ENCODE measurements at places on chromosomes 1 and 21.

GRCh38 chr1:51956528-51957509 lies 33.7 kb downstream of the RAB3B start:
- DNase-seq: peak; percentile 54

DNA sequence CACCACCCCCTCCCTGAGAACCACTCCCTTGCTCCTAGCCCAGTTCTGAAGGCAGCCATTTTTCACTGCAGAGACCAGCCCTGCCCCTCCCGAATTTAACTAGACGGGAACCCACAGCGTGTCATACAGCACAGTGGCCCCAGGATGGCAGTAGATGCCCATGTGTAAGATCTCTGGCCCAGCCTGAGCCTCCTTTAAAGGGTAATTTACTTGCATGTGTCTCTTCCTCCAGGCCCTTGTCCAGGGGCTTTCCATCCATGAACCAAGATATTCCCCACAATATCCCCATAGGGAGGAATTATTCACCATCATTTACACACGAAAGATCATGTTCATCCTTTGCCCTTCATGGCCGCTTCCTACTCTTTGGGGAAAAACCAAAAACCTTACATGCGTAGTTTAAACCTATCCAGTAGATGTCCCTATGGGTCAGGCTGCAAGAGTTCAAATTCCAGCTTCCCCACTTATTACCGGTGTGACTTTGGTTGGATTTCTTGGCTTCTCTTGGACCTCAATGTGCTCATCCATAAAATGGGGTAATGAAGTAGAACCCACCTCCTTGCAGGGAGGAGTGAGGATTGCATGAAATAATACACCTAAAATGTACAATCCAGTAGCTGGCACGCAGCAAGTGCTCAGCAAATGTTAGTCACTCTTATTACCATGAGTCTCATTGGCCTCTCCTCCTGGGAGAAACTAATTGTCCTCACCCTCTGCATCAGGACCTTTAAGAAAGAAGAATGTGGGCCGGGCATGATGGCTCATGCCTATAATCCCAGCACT lies 4.0 kb upstream of the LACTBL1 start:
- DNase-seq: peak; percentile 73

DNA sequence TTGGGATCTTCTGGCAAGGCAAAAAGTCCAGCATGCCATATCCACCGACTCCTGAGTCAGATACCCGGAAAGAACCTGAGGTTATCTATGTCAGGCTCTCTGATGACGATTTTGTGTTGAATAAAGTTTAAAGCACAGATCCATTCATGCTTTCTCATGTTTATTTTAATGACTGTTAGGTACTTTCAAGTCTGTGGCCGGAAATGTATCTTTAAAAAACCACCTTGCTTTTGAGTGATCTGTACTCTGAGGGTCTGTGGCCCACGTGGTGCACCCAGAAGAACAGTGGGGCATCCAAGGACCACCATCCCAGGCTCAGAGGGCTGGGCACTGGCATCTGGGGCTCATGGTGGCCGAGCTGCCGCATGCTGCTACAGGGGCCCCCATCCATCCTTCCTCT lies 30.1 kb upstream of the VASH2 start:
- no peak for DNase-seq

- DNase-seq: no peak
Measured at GRCh38 chr1:233940908-233941307, 36.4 kb downstream of the SLC35F3 start.

DNA sequence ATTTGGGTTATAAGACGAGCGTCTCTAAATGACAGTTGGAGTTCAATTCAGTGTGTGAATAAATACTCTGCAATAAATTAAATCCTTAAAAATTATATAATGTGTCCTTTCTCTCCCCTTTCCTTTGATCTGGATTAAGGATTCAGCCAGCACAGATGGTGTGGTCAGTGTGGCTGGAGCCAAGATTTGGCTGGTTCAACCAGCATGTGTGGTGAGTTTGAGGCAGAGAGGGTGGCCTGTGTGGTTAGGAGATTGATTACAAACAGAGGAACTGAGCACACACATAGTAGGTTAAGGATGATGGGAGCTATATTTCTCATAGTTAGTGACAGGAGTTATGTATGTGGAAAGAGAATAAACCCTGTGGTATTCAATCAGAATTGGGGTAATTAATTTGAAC lies 14.2 kb upstream of the AMIGO1 start:
- no peak for DNase-seq

DNA sequence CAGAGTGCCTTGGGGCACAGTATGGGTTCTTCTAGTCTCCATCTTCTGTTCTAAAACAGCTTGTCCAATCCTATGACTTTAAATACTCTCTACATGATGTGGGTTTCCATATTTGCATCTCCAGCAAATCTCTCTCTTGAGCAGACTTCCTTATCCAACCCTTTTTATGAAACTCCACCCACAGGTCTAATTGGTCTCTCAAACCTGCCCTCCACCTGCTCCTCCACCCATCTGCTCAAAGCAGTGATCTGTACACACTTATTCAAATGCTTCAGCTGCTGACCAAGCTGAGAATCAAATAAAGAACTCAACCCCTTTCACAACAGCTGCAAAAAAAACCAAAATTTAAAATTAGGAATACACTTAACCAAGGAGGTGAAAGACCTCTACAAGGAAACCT lies 11.5 kb downstream of the MCOLN2 start:
- DNase-seq: no peak

GRCh38 chr1:211599250-211599649 lies 20.3 kb upstream of the SLC30A1 start:
- DNase-seq: no peak

GRCh38 chr1:94094469-94095111 lies 26.4 kb downstream of the ABCA4 start:
- peak; percentile 72 for DNase-seq

DNA sequence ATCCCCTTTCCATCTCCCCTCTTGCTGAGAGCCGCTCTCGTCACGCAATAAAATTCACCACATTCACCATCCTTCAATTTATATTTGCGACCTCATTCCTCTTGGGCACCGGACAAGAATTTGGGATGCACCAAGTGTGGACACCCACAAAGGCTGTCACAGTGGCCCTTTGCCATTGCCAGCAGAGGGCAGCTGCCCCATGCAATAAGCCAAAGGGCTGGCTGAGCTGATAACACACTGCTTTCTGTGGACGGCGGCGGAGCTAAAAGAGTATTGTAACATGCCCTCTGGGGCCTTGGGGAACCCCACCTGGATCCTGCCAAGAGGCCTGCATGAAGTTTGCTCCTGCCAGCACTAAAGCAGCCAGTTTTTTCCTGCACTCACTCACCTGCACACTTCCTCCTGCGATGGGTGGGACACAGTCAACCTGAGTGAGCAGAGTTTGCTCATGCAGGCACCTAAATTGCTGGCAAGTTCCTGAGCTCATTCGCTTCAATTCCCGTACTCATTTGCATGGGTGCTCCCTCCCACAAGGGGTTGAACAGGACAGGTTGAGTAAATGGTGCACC lies 792.3 kb upstream of the ADAMTS5 start:
- no peak for DNase-seq

DNA sequence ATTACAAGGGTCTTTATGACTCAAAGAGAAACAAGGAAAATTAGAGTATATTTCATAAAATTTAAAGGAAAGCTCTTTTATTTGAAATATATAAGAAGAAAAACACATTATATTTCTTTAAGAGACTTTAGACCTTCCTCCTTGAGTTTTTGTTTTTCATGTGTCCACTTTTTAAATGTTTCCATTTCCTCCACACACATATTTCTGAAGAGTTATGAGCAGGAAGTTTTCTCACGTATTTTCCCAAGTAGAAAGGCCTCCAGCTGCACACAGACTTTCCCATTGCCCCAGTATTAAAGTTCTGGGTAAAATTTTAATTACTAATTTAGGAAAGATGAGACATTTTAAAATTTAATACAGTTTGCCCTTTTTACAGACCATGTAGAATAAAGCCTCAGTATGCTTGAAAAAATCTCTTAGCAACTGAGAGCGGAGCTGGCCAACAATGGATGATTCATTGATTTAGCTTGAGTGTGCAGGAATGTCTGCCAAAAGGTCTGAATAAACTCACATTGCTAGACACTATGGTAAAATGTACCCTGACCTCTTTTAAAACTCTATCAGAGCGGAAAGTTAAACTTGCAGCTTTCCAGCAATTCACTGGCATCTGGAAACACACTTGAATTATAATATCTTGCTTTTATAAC lies 57.9 kb downstream of the DDAH1 start:
- peak; percentile 69 for DNase-seq

- no peak for DNase-seq
Measured at GRCh38 chr1:212979340-212980122, 29.2 kb downstream of the VASH2 start.

- DNase-seq: no peak
Measured at GRCh38 chr21:34707876-34708325, 39.1 kb downstream of the CLIC6 start.

- peak; percentile 36 for DNase-seq
Measured at GRCh38 chr1:13828454-13829151, 128.6 kb downstream of the PRDM2 start.

- no peak for DNase-seq
Measured at GRCh38 chr21:20822666-20823065, 175.5 kb upstream of the NCAM2 start.

GRCh38 chr21:43627527-43627926 lies 31.8 kb downstream of the HSF2BP start:
- no peak for DNase-seq

GRCh38 chr1:9606948-9607347 lies 18.2 kb downstream of the TMEM201 start:
- no peak for DNase-seq

DNA sequence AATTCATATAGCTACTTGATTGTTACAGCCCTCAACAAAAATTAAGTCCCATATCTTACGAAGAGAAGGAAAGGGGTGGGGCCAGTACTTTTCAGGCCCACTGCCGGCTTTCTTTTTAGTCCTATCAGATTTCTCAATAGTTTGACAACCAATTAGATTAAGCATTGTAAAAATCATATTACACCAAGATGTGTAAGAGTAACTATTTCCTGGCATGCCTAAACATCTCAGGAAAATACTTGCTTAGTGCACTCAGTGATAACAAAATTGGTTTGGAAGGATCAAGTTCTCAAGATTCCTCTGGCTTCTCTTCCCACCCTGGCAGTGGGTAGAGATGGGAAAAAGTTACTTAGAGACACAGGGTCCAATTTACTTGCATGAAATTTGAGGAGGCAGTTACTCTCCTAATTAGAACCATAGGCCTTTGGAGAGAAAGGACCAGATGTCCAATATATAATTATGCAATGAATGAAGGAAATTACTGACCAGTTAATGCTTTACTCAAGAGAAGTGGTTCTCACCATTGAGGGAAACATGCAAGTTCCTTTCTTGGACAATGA lies 30.1 kb downstream of the STPG1 start:
- no peak for DNase-seq

- DNase-seq: no peak
Measured at GRCh38 chr21:18142655-18143054, 102.0 kb upstream of the CHODL start.

GRCh38 chr1:19725606-19726005 lies 60.9 kb downstream of the HTR6 start:
- no peak for DNase-seq

DNA sequence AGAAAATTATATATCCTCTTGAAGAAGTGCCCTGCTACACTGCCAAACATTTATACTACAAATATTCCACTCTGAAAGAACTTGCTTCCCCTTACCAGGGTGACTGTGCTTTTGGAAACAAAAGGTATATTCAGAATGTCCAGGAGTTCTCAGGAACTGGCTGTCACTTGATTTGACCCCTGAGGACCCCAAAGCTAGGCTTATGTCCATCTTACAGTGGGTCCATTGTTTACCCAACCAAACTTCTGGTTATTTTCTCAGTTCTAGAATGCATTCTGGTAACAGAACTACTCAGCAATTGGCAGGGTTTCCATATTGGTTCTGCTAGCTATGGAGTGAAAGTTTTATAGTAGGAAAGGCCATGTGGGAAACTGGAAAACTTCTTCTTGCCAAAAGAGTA lies 207.1 kb upstream of the KCTD3 start:
- DNase-seq: no peak

DNA sequence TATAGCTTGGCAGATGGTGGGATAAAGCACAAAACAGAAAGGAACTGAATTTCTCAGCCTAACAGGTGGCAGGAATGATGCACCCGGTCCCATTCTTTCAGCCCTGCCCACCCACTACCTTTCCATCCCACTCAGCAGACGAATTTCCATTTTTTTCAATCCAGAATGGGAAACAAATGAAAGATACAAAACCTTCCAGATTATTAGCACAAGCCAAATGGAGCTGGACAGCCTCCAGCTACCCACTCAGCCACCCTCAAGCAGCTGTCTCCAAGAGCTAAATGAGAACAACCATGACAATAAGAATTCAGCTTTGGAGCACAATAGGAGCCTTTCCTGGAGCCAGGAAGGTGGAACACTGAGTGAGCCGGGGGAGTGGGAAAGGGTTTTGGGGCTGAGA lies 96.3 kb upstream of the ST6GALNAC5 start:
- DNase-seq: no peak

- no peak for DNase-seq
Measured at GRCh38 chr1:2103266-2103900, 53.2 kb downstream of the PRKCZ start.

GRCh38 chr1:96481409-96481808 lies 240.2 kb upstream of the PTBP2 start:
- no peak for DNase-seq

DNA sequence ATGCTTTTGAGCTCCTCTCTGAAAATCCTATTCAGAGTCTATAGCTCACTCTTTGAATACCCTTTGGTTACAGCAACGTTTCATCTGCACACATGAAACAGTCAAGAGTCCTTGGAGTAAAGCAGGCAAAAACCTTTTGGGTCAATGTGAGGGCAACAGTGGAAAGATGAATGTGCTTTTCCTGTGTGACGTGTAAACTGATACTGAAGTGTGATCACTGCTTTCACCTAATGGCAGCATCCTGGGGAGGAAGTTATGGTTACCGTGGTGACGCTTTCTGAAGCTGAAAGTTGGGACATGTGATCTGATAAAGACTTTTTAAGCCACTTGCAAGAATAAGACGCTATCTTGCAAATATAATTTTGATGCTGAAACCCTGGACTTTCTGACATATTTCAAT lies 160.0 kb downstream of the SEC16B start:
- DNase-seq: no peak

DNA sequence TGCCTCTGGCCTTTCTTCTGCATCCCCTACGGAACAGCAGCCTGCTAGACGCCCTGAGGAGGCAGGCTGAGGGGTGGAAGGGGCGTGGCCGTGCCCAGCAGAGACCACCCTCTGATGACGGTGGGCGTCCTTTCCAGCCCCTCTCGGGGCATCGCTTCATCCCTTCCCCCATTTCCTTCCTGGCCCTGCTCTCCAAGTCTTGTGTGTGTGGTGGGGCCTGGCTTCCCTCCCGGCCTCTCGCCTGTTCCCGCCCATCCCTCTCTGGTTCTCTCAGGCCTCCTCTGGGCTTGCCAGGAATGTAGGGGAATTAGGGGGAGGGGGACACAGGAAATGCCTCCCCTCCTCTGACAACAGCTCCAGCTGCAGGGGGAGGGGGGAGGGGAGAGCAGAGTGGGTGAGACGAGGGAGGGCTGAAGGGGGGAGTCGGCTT lies 51.1 kb downstream of the SKI start:
- DNase-seq: peak; percentile 55

DNA sequence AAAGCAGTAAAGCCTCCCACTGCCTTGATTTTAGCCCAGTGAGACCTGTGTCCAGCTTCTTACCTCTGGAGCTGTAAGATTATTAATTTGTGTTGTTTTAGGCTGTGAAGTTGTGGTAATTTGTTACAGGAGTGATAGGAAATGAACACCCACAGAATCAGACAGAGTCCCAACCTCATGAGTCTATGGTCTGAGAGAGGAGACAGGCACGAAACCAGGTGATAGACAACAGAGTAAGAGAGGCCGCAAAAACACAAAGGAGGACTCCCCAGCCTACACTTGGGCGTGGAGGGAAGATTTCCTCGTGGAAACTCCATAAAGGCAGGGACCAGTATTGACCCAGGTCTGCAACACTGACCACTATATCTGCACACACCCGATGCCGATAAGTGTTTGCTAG lies 234.6 kb upstream of the JUN start:
- no peak for DNase-seq

All from MG63 (cell line).